Stimulated activated naive CD4-positive, alpha-beta T cell treated with Interleukin-2 at 50 U/mL for 16 hours (primary cell): ENCODE measurements at places on chromosomes 6 and 20.
A peak's percentile ranks its signal among the peaks of the same experiment; 100 is the strongest.

GRCh38 chr6:123226398-123226797, 230.4 kb downstream of the CLVS2 start:
- no peak for DNase-seq

- no peak for DNase-seq
These were observed 77.8 kb upstream of the HTR1E start for GRCh38 chr6:86859513-86859912.

DNA sequence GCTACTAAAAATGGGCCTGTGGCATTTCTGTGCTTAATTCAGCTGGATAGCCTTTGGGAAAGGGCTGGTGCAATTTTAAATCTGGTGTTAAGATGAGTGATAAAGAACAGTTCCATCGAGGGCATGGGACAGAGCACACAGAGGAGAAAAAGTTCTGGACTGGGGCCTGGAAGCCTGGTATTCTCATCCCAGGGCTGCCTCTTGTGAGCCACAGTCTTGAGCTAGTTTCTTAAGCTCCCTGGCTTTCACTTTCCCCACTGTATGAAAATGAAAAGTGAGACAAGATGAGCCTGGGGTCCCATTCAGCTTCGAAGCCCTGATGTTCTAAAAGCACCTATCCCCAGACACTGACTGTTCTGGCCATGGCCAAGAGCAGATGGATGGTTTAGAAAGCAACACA, 14.3 kb upstream of the LAMA4 start:
- no peak for DNase-seq

DNA sequence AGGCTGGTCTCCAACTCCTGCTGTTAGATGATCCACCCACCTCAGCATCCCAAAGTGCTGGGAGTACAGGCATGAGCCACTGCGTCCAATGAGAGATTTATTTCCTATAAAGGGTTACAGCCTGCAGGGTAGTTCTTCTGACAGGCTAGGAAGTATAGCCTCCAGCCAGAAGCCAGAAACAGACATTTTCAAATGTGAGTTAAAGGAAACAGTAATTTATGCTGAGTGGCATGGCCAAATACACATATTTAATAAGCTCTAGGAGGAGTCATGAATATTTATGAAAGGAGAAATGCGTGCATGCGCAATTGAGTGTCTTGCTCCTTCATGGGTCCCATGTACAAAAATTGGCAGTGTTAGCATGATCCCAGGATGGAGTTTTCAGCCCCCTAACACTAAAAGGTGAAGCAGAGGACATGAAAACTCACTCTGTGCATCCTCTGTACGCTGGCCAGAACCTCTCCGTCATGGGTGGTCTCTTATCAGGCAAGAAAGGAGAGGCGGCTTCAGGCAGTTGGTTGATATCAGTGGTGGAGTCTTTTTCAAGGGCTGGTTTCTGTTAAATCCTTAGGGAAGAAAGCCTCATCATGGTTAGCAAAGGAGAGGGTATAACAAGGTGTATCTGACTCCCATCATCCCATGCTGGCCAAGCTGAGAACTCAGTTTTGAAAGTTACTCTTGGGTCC, 21.3 kb upstream of the PDCD2 start:
- DNase-seq = no peak

DNA sequence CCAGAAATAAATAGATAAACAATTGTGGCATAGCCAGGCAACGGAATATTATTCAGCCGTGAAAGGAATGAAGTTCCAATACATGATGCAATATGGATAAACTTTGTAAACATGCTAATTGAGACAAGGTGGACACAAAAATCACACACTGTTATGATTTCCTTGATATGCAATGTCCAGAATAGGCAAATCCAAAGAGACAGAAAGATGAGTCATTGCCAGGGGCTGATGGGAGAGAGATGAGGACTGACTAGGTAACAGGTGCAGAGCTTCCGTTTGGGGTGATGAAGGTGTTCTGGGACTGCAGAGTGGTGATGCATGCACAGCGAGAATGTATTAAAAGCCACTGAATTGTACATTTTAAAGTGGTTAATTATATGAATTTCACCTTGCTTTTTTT, 31.1 kb upstream of the SPO11 start:
- no peak for DNase-seq

GRCh38 chr6:119147101-119148053, 68.9 kb upstream of the FAM184A start:
- peak; percentile 56 for DNase-seq

DNA sequence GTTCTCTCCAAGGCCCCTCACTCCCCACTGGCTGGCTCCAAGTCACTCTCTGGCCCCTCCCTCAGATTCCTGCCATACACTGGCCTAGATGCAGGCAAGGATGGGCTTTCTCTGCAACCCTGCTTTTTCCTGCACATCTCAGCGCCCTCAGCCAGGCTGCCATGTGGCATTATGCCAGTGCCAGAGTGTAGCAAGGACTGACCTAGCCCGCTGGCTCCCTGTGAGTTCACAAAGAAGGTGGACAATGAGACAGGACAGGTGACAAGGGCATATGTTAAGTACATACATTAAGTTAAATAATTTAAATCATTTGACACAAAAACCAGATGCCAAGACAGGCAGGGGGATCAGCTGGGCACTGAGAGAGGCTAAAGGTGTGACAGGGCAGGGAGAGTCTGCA, 394.6 kb downstream of the ZFAND3 start:
- DNase-seq = no peak

GRCh38 chr6:139019722-139020121, 8.8 kb upstream of the ABRACL start:
- DNase-seq = no peak
